ENCODE measurements at places on chromosomes 3 and 15.
A peak's percentile ranks its signal among the peaks of the same experiment; 100 is the strongest.

- no peak for DNase-seq
These were observed 11.7 kb downstream of the SPTBN5 start for GRCh38 chr15:41881920-41882688.

DNA sequence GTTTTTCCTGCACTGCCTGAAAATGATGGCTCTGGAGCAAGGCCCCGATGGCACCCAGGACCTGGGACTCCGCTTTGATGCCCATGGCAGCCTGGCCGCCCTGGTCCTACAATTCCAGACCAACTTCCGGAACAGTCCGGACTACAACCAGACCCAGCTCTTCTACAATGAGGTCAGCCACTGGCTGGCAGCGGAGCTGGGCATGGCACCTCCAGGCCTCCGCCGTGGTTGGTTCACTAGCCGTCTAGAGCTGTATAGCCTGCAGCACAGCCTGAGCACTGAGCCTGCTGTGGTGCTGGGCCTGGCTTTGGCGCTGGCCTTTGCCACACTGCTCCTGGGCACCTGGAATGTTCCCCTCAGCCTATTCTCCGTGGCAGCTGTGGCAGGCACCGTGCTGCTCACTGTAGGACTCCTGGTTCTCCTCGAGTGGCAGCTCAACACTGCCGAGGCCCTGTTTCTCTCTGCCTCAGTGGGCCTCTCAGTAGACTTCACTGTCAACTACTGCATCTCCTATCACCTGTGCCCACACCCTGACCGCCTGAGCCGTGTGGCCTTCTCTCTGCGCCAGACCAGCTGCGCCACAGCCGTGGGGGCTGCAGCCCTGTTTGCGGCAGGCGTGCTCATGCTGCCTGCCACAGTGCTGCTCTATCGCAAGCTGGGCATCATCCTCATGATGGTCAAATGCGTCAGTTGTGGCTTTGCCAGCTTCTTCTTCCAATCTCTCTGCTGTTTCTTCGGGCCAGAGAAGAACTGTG is 10.9 kb downstream of the DISP2 start:
- DNase-seq: no peak

DNA sequence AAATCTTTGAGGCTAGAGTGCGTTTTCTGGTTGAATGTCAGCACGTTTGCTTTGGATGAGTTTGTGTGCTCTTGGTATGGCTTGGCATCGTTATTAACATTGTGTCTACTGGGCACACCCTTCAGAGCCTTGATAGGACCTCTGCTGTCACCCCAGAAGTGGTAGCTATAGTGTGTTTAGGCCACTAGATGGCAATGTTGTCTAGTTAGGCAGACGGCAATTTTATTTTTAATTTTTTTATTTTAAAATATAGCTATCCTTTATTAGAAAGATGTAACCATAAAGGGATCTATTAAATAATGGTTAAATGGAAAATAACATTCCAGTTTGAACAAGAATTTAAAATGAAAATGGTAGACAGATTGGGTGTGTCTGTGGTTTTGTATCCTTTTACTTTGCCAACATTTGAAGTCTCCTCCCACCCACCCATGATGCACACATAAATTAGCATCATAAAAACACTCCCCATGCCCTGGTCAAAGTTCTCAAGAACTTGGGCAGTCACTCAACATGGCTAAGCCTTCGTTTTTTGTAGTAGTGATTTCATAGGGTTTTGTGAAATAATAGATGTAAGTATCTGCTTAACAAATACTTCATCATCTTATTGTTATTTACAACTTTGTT is 200.7 kb downstream of the KCNH8 start:
- no peak for DNase-seq

DNA sequence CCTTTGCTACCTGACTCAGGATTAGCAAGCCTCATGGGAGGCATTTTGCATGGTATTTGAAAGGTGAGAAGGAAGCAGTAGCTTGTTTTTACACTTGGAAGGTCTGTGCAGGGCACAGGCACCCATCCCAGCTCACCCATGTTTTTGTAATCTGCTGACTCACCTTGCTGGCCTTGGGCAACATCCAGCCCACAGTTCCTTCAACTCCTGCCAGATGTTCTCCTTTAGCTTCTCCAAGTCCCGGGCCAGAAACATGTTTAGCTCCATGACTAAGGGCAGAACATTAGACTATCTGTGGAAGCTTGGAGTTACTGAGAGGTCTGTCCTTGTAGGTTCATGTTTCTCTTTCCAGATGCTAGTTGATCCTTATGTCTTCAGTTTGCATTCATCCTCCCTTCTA is 12.4 kb upstream of the ZNF770 start:
- no peak for DNase-seq

GRCh38 chr3:184380627-184381260 is 890 bp downstream of the CHRD start:
- DNase-seq: no peak

DNA sequence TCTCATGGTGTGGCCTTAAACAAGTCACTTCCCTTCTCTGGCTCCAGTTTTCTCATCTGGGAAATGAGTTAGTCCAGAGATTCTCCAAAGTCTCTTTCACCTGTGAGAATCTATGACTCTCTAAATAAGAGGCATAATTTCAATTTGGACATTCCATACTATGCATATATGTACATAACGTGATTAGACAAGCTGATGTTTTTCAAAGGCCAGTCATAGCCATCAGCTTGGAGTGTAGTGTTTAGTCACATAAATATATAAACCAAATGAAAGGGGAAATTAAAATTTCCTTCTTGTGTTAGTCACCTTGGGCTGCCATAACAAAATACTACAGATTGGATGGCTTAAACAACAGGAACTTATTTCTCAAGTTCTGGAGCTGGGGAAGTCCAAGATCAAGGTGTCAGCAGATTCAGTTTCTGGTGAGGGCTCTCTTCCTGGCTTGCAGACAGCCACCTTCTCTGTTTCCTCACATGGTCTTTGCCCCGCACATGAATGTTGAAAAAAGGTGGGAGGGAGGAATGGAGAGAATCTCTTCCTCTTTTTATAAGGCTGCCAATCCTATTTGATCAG is 19.4 kb downstream of the TMEM41A start:
- no peak for DNase-seq

- no peak for DNase-seq
These were observed 270.3 kb downstream of the RPLP1 start for GRCh38 chr15:69722924-69723323.

- DNase-seq: peak; percentile 25
These were observed 46.3 kb downstream of the SENP7 start for GRCh38 chr3:101466465-101467309.

GRCh38 chr3:171379281-171379680 is 80.9 kb downstream of the TNIK start:
- no peak for DNase-seq

GRCh38 chr3:44318891-44319311 is 19.7 kb upstream of the TCAIM start:
- DNase-seq: no peak

DNA sequence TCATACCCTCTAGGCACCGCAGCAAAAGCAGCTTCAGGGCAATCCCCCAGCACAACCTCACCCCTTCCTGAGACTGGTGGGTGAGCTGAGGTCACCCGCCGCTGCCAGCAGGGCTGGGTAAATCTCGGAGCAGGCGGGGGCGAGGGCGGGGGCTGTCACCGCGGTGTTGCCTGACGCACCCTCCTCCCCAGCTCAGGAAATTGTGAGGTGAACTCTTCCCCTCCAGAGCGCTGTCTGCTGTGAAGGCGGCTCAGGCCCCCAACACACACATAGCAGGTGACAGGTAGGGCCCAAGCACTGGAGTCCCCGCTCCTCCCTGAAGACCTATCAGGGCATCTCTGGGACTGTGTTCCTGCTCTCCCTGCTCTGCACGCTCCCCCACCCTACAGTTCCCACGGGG is 30.2 kb upstream of the FURIN start:
- peak; percentile 93 for DNase-seq

DNA sequence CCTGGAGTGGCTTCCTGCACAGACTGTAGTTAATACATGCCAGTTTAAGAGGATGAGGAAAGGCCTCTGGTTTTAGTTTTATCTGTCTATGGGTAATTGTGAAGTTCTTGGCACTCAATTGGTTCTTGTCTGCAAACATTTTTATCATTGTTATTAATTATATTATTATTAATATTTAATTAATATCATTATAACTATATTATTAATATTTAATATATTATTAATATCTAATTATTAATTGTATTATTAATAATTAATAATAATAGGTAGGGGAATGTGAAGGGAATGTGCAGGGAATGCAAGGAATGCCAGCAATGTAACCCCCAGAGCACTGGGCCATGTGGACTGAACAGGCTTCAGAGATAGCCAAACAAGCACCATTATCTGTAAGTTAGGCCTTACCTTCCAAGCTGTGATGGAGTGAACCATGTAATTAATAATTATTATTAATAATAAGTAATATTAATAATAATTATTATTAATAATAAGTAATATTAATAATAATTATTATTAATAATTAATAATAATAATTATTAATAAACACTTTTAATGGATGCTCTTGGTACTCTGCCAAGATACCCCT is 79.8 kb upstream of the NMNAT3 start:
- DNase-seq: no peak

- no peak for DNase-seq
These were observed 81.8 kb downstream of the PLSCR2 start for GRCh38 chr3:146387566-146387965.

DNA sequence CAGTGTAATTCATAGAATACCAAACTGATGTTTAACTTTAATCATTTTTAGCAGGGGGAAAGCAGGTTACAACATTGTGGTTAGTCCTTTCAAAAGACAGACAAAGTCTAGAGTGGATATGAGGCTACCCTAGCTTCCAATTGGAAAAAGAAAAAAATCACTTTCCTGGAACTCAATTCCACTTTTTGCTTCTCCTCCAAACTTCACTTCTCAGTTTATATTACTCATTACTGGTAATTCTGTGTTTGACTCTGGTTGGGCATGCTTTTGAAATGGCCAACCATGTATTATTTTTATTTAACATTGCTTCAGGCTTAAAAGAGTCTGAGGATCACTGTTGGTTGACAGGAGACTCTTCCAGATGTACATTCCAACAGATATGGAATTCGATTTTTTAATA is 84.8 kb downstream of the RAP2B start:
- DNase-seq: no peak

DNA sequence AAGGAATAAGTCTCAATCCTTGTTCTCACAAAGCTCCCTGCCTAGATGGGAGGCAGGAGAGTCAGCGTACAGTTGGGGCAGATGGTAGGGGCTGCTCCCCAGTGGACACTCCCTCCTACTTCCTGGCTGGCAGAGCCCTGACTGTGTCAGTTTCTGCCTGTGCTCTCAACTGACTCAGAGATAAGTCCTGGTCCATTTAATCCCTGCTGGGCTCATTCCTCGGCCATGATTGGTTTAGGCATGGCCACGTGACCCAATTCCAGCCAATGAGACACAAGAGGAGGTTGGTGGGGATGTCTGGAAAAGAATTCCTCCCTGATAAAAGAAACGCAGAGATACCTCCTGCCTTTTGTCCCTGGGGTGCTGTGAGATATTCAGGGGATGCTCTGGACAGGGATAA is 118.1 kb upstream of the SLC6A11 start:
- no peak for DNase-seq

DNA sequence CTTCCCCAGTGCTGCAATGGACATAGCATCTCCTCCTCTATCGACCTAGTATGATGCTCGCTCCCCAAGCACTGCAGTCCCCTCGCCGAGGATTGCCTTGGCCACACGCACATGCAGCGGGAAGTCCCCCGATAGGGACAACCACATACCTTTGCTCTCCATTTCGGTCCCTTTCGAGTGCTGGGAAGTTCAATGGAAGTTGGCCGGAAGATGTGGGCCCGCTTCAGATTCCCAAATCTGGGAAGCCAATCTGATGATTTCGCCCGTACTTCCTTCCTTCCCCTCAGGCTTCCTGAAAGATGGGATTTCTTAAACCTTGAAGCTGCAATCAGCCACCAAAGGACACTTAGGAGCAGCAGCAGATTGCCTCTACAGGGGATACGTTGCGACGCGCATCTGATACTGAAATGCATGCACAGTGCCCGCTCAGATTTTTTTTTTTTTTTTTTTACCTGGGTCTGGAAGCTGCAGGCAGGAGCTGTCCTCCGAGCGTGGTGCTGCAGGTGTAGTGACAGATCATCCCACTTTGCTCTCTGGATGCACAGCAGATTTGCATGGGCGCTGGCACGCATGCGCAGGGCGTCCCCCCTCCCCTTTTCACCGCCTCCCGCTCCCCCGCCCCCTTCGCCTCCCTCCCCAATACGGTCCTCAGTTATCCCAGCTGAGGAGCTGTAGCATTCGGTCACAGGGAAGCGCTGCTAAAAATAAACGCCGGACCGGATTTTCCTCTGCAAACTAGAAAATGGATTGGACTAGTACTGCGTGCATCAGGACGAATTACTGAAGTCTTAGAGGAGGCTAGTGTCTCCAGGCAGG is at the start of gene FGF12:
FGF12 (minus strand) TSS at position 510 of the 816 bp plus-strand sequence.
- DNase-seq: peak; percentile 27

DNA sequence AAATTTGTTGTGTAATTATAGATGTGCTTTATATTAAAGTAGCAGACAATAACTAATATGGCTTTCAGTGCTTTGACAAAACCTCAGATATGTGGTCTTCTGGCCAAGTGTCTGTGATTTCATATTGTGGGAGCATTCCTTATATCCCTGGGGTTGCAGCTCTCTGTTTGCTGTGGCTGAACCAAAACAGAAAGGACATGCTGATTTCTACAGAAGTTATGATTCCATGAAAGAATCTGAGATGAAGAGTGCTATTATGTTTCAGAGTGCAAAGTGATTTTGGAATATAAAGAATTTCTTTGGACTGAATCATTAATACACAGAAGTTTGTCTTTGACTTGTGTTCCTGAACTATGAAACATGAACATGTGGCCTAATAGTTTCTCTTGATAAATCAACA is 36.5 kb downstream of the CDV3 start:
- no peak for DNase-seq

- no peak for DNase-seq
These were observed 123.6 kb downstream of the MBNL1 start for GRCh38 chr3:152392272-152392880.

DNA sequence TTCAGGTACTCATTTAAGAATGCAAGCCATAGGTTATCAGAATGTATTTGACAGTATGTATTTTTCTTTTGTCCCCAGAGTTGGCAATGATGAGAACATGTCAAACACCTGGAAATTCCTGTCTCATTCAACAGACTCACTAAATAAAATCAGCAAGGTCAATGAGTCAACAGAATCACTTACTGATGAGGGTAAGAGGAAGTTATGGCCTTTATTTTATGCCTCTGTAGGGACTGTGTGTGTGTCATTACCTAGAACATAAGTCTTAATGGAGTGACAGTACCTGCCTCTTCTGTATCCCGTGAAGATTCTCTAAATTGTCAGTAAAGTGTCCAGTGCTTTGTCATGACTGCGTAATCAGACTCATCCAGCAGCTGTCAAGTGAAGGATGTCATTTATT is 77.5 kb downstream of the KLHL25 start:
- DNase-seq: no peak

GRCh38 chr3:103025880-103026279 is 591.1 kb downstream of the ZPLD1 start:
- DNase-seq: no peak
